Activated CD4-positive, alpha-beta T cell treated with anti-CD3 and anti-CD28 coated beads for 48 hours (primary cell): ENCODE measurements at places on chromosomes 5 and 9.

DNA sequence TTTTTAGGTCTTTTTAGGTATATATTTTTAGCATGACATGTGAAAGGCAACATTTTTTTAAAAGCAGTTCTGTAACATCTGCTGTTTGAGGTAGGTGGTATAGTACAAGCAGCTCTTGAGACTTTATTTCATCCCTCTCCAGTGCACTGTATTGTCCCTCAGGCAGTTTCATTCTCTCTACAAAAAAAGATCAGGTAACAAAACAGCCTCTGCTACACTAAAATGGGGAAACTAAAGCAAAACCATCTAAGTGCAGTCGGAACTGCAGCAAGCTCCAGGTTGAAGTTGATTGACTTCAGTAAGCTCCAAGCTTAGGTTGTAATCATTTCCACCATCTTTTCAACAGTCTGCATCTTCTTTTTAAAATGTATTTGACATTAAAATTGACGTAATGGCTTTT is 195.6 kb downstream of the DEPDC1B start:
- no peak for DNase-seq

DNA sequence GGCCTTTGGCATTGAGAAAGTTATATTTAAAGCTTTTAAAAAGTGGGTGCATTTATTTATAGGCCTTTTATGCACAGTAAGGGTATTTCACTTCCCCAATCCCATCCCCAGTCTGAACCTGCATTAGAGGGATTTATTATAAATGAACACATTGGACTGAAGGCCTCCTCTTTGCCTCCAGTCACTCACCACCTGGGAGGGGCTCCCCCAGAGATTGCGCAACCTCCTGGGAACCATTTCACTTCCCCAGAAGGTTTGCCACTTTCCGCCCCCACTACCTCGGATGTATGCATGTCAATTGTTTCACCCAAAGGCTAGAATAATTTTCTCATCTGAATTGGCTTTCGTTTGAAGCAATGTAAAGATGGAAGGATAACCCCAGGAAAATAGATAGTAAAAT is 29.8 kb upstream of the VCAN start:
- peak; percentile 6 for DNase-seq

GRCh38 chr9:9133526-9133925 is 1333.9 kb upstream of the DMAC1 start:
- no peak for DNase-seq

DNA sequence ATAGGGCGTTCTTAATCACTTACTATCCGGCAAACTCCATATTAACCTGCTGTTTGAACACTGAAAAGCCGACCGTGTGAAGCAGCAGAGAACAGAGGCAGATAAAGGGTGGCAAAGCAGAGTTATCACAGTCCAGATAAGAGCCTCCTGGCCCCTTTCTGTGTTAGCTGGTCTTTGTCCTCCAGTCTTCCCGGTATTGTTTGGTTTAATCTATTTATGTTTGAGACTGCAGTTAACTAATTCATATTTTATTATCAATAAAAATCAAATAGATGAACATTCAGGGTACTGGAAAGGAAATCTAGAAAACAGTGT is 6.0 kb upstream of the HTR4 start:
- no peak for DNase-seq

DNA sequence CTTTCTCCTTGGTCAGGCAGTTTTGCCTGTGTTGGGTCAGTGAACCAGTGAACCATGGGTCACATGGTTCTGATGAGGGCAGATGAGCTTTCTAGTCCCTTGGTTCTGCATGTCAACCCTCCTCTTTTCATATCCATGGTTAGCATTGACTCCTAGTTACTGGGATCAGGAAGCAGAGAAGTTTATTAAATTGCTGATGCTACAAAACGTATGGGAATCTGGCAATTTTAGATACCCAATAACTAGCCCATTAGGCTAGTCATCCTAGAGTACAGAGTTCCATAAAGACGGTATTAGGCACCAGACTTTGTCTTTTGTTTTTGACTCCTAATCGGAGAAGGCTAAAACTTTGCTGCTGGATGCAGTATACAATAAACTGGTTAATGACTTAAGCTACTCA is 273.1 kb downstream of the ATPSCKMT start:
- DNase-seq = no peak

- DNase-seq = no peak
Measured at GRCh38 chr5:68169903-68170302, 45.7 kb upstream of the PIK3R1 start.

GRCh38 chr5:1330847-1331831 is 13.8 kb downstream of the CLPTM1L start:
- DNase-seq = no peak

- no peak for DNase-seq
Measured at GRCh38 chr9:120654272-120654671, 60.0 kb downstream of the MEGF9 start.

DNA sequence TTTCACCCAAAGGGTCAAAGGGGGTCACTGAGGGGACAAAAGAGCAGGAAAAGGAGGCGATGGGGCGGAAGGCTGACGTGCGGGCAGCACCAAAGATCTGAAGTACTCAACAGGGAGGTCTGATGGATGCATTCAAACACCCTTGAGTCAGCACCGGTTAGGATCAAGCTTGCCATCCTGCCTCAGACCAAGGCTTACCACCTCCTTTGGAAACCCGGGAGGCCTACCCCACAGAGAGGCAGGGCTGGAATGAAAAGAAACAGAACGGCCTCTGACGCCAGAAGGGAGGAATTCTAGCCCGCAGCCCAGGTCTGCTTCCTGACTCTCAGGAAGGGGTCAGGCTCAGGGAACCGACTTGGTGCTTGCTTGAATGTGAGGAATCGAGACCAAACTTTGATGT is 125.6 kb downstream of the PAPPA start:
- DNase-seq = no peak
